Sciatic nerve (tissue), 2 donors: ENCODE measurements at places on chromosomes 3 and 15. TPM values are rescaled to one million over a fixed set of nuclear protein-coding genes. Genes with fewer than 3 reads are reported as not detected.

- DNase-seq, result no peak
Measured at GRCh38 chr15:98671060-98672008, 23.0 kb downstream of the IGF1R start.

GRCh38 chr3:44981220-44981619, 5.2 kb downstream of the EXOSC7 start:
- DNase-seq, result no peak

GRCh38 chr3:67704322-67704721, 49.9 kb upstream of the SUCLG2 start:
- DNase-seq, result no peak

GRCh38 chr3:65343736-65344135, 655.9 kb upstream of the ADAMTS9 start:
- no peak for DNase-seq

DNA sequence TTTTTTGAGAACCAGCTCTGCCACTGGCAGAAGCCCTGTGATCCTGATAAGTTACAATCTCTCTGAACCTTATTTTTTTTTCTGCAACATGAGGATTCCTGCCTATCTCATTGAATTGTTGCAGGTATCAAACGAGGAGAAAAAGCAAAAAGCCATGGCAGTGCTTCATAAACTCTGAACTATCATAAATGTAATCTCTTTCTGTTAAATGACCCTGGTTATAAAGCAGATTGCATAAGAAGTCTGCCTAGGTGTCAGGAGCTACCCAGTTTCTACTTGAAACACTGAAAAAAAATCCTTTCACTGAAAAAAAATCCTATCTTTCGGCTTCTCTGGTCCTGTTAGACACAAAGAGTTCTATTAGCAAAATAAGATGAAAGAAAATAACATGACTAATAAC, 172.7 kb downstream of the FAM43A start:
- DNase-seq, result no peak

Gene PRR20G
- total RNA-seq, result not detected
